ENCODE measurements at places on chromosomes 2 and 18. TPM values are rescaled to one million over a fixed set of nuclear protein-coding genes. Genes with fewer than 3 reads are reported as not detected.
A peak's percentile ranks its signal among the peaks of the same experiment; 100 is the strongest.

- DNase-seq: peak; percentile 52
- H3K36me3 ChIP-seq: peaks cover 32% of the 10 kb centered on the region
- no peak overlapping the region for H3K4me3 ChIP-seq
- H3K4me1 ChIP-seq: peaks cover 28% of the 10 kb centered on the region
These were observed 2.9 kb downstream of the MXD1 start for GRCh38 chr2:69917852-69918251.

The RNF144A gene
- total RNA-seq: 22.1 TPM

The CCDC102B gene
- total RNA-seq: 1.1 TPM

The IL1B gene
- total RNA-seq: 0.33 TPM

The STK36 gene
- 21.3 TPM for total RNA-seq

DNA sequence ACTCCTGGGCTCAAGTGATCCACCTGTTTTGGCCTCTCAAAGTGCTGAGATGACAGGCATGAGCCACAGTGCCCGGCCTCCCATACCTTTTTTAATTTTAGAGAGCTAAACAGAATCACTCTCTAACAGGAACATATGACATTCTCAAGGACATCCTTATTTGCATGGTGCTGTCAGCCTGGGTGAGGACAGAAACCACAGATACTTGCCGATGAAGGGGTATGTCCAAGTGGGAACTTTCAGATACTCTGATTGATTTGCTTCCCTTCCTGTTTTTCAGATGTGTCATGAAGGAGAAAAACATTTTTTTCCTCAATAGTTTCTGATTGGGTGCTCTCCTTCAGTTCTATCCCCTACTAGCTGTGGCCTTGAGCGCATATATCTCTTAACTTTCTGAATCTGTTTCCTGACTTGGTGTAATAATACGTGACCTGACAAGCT, 49.6 kb downstream of the MYO3B start:
- H3K4me1 ChIP-seq: peaks cover 1% of the 10 kb centered on the region
- DNase-seq: no peak
- no peaks in the 10 kb centered on the region for H3K36me3 ChIP-seq
- H3K27me3 ChIP-seq: peaks cover 24% of the 10 kb centered on the region

- H3K4me3 ChIP-seq: peak overlapping the region; percentile 56
- H3K36me3 ChIP-seq: no peaks in the 10 kb centered on the region
- H3K4me1 ChIP-seq: peaks cover 31% of the 10 kb centered on the region
These were observed 2.7 kb downstream of the BMPR2 start for GRCh38 chr2:202378662-202379358.

DNA sequence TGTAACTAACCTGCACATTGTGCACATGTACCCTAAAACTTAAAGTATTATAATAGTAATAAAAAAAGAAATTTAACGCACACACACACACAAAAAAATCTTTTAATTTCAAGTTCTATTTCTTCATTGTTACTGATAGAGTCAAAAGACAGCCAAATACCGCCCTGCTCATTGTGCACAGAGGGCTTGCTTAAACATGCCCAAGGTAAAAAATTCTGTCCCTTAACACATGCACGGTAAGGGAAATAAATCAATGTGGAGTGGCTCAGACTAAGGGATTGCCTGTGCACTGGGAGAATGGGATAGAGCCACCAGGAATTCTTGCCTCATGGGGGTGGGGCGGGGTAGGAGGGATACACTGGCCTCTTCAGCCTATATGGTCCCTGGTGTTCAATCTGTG, 468.0 kb downstream of the NUP35 start:
- H3K27ac ChIP-seq: no peak overlapping the region
- no peak overlapping the region for H3K4me3 ChIP-seq
- H3K36me3 ChIP-seq: no peaks in the 10 kb centered on the region
- no peaks in the 10 kb centered on the region for H3K4me1 ChIP-seq
- no peak for DNase-seq

The MRPS9 gene
- 32.4 TPM for total RNA-seq

- no peak overlapping the region for H3K27ac ChIP-seq
- no peak overlapping the region for H3K4me3 ChIP-seq
- no peaks in the 10 kb centered on the region for H3K36me3 ChIP-seq
- DNase-seq: no peak
These were observed 14.4 kb upstream of the KLHL30 start for GRCh38 chr2:238123991-238124470.

The RTP5 gene
- 0.07 TPM for total RNA-seq

DNA sequence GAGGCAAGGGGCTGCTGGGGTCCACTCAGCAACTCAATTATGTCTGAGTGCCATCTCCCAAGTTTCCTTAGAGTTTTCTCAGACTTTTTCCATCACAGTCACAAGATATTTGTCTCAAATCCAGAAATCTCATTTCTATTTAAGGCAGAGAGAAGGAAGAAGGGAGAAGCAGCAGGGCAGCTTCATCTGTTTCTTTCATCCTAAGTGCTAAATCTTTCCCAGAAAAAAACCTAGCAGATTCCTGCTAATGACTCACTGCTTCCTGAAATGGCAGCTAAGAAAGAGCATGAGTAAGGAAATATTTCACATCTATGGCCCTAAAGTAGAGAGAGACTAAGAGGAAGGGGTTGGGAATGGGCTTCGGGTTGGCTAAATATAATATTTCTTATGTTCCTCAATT, 88.0 kb downstream of the KYNU start:
- H3K27me3 ChIP-seq: peaks cover 5% of the 10 kb centered on the region
- no peaks in the 10 kb centered on the region for H3K36me3 ChIP-seq

DNA sequence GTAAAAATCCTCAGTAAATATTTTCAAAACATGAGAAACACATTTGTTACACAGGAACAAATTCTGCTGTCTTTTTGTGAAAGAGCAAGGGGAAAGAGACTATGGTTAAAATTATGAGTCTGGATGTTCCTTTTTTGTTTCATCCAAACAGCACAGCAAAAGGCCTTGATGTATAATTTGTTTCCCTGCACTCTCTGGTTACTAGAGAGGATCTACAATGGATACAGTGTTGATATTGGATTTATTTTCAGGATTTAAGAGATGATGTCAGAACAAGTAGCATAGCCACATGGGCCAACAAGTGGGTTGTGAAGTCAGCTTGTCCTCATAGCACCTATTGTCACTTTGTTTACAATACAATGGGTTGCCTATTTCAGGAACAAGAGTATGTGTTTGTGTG, 11.3 kb upstream of the ERBB4 start:
- H3K36me3 ChIP-seq: no peaks in the 10 kb centered on the region
- DNase-seq: no peak
- no peak overlapping the region for H3K4me3 ChIP-seq
- no peaks in the 10 kb centered on the region for H3K4me1 ChIP-seq
- no peak overlapping the region for H3K27ac ChIP-seq
- no peaks in the 10 kb centered on the region for H3K27me3 ChIP-seq

DNA sequence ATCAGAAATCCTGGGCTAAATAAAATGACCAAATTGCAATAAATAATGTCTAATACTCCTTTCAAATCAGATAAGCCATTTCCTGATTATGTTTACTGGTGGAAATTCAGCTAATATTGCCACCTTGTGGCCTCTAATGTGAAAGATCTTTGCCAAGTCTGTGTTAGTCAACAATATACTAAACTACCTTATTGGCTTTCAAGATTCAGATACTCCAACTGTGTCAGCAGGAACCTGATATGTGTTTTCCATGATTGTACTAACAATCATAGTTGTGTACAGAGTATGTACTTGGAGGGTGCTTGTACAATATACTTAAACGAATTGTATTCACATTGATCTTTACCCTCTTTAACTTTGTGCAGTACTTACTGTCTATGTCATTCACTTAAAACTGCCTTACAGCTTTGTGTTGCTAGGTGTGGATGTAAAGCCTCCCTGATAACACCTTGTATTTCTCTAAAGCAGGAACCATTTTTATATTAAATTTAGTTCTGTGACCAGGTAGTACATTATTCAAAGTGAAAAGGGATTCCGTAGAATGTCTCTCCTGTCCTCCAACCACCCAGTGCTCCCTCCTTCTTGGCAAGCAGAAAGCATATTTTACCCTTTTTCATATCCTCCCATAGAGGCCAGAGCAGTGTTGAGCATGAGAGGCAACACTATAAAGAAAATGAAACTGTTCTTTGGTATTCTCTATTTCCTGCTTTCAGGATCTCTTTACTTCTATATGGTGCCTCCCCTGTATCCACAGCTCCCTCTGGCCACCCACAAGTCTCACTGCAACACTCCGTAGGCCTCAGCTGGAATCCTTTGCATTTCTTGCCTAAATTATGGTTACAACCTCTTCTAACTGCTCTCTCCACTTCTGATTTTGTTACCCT, 75.2 kb upstream of the C2orf15 start:
- DNase-seq: peak; percentile 74
- H3K27me3 ChIP-seq: no peaks in the 10 kb centered on the region
- H3K4me3 ChIP-seq: no peak overlapping the region

- H3K4me1 ChIP-seq: no peaks in the 10 kb centered on the region
- H3K27me3 ChIP-seq: no peaks in the 10 kb centered on the region
- DNase-seq: no peak
- H3K36me3 ChIP-seq: no peaks in the 10 kb centered on the region
- H3K27ac ChIP-seq: no peak overlapping the region
These were observed 261.2 kb downstream of the BCL11A start for GRCh38 chr2:60292242-60292641.

DNA sequence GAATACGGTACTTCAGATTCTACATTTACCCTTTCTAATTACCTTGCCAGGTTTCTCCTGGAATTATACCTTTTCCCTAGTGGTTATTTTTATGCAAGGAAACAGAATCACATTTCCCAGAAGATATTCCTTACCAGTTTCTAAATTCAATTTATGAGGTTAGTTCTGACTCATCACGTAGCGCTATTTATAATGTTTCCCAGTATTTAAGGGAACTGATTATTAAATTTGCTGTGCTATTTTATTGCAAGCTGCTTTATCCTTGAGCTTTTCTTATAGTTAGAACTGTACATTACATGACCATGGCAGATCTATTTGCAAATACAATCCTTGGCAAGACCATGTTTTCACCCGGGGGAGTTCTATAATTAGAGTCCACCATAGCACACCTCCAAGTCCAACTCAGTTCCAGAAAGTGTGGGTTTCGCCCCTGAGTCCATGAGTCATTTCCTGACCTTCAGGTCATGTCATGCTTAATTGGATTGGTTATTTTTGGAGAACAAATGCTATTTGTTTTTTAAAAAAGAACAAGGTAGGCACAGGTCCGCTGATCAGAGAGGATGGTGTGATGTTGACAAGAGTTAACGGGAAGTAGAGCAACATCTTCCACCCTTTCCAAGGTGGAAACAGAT, 126.6 kb downstream of the ZNF532 start:
- H3K36me3 ChIP-seq: no peaks in the 10 kb centered on the region
- H3K27ac ChIP-seq: no peak overlapping the region
- DNase-seq: no peak
- H3K27me3 ChIP-seq: peaks cover 1% of the 10 kb centered on the region

The CIB4 gene
- not detected for total RNA-seq

GRCh38 chr18:52343138-52343537, 3.1 kb downstream of the DCC start:
- H3K27me3 ChIP-seq: peaks cover 30% of the 10 kb centered on the region
- DNase-seq: no peak
- no peaks in the 10 kb centered on the region for H3K36me3 ChIP-seq
- no peaks in the 10 kb centered on the region for H3K4me1 ChIP-seq

DNA sequence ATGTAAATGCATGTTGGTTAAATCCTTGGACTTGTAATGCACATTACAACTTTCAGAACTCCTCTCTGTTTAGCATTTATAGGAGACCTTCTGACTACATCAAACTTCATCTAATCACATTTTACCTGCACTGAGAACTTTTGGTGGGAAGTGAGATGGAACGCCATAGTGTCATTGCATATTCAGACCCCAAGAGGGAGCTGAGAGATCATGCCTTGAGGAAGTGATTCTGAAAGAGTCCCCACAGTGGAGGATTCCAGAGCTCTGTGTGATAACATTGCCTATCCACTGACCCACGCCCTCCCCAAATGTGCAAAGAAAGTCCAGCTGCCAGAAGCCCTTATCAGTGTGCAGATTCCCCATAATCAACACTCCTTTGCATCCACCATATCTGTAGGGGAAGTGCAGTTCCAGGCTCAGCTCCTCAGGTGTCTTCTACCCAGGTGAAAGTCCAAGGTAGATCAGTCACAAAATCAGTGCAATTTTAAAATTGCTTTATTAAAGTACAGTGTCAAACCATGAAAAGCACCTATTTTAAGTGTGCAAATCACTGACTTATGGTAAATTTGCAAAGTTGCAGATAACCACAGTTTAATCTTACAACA, 212.4 kb downstream of the RPIA start:
- H3K36me3 ChIP-seq: no peaks in the 10 kb centered on the region
- no peak overlapping the region for H3K27ac ChIP-seq
- H3K27me3 ChIP-seq: peaks cover 18% of the 10 kb centered on the region
- DNase-seq: peak; percentile 59
- H3K4me3 ChIP-seq: no peak overlapping the region
- no peaks in the 10 kb centered on the region for H3K4me1 ChIP-seq

DNA sequence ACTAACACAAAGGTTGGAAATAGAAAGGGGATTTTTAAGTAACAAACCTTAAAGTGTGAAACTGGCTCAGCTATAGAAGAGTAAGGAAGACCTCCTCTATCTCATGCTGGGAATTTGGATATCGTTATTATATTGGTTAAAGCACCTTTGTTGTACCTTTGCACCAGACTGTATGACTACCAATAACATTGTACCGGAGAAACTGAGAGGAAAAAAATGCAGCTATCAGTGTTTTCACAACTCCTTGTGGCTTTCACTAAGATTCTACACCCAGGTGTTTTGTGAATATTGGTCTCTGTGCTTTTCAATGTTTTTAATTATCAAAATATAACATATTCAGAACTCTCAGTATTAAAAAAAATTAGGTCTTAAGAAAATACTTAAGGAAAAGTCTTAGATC, 48.7 kb downstream of the DTNB start:
- H3K4me3 ChIP-seq: no peak overlapping the region
- no peaks in the 10 kb centered on the region for H3K27me3 ChIP-seq
- H3K36me3 ChIP-seq: peaks cover 19% of the 10 kb centered on the region

The FBXO36 gene
- 0.71 TPM for total RNA-seq

The UGT1A4 gene
- total RNA-seq: not detected

DNA sequence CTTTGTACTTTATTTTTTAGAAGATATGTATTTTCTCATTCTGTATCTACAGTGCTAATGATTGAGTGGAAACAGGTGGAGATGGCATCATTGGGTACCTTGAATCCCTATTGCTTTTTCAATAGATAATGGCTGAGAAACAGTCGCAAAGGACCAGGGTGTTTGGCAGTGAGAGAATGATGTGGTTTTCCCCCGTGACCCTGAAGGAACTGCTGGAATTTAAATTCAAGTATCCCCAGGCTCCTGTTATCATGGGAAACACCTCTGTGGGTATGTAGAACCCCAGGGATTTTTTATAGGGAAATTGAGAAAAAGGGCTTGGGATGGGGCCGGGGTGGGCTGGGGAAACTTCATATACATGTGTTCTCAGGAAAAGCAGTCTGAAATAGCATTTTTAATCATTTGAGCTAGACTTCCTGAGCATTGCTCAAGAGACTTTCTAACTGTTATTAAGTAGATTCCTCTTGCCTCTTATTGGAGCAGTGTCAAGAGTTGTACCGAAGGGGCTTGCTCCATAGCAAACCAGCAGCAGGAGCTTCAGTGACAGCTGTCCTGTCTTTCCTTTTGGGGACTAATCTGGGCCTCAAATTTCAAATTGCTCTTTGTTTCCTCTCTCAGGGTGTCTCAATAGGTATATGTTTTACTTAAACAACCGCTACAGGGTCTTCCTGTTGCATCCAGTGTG, 18.9 kb downstream of the AOX1 start:
- no peak overlapping the region for H3K4me3 ChIP-seq
- H3K4me1 ChIP-seq: peaks cover 1% of the 10 kb centered on the region
- H3K27me3 ChIP-seq: peaks cover 21% of the 10 kb centered on the region
- DNase-seq: peak; percentile 37
